ENCODE measurements at places on chromosomes 2 and 18.

- no peak for DNase-seq
These were observed 107.4 kb downstream of the POLR1A start for GRCh38 chr2:85998071-85998991.

- no peak for DNase-seq
These were observed 75.3 kb downstream of the BABAM2 start for GRCh38 chr2:27965841-27966240.

DNA sequence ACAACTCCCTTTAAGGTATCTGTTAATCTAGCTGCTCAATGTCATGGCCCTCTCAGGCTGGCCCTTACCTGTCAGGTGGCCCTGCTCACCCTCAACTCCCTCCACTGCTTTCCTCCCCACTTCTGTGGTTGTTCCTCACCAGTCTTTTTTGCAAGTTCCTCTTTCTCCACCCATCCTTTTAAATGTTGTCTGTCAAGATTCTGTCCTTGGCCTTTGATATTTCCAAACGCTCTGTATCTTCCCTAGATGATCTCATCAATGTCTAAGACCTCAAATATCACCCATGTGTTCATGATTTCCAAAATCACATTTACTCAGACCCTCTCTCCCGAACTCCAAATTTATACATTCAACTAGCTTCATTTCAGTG, 3.5 kb downstream of the PTPN2 start:
- no peak for DNase-seq

GRCh38 chr2:74037379-74037860, 52.7 kb downstream of the TET3 start:
- DNase-seq: no peak

DNA sequence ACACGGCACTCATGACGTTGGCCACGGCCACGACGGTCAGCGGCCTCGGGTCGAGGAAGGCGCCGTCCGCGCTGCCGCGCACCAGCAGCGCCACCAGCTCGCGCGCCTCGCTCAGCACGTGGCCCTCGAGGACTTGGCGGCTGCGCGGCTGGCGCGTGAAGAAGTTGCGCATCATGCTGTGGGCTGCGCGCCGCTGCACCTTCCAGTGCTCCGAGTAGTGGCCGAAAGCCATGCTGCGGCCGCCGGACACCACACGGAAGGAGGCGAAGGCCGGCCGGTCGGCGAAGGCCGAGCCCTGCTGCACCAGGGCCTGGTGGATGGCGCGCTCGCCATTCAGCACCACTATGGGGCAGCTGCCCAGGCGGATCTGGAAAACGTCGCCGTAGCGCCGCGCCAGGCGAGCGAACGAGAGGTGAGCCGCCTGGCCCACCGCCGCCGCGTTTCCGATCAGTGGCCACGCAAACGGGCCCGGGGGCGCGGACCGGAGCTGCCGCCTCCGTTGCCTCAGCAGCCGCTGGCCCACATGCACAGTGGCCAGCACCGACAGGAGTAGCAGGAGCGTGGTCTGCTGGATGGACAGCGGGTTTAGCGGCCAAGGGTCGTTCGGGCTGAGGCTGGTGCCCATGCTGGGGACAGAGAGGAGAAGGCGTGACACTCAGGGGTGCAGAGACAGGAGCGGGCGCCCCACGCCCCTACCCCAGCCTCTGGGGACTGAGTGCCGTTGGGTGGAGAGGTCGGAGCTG, 1.0 kb downstream of the CYP1B1 start:
- no peak for DNase-seq

- DNase-seq: peak; percentile 83
These were observed 34.4 kb downstream of the ITGA6 start for GRCh38 chr2:172461591-172462372.

GRCh38 chr18:13487237-13487636, 239.1 kb downstream of the FAM210A start:
- DNase-seq: no peak

DNA sequence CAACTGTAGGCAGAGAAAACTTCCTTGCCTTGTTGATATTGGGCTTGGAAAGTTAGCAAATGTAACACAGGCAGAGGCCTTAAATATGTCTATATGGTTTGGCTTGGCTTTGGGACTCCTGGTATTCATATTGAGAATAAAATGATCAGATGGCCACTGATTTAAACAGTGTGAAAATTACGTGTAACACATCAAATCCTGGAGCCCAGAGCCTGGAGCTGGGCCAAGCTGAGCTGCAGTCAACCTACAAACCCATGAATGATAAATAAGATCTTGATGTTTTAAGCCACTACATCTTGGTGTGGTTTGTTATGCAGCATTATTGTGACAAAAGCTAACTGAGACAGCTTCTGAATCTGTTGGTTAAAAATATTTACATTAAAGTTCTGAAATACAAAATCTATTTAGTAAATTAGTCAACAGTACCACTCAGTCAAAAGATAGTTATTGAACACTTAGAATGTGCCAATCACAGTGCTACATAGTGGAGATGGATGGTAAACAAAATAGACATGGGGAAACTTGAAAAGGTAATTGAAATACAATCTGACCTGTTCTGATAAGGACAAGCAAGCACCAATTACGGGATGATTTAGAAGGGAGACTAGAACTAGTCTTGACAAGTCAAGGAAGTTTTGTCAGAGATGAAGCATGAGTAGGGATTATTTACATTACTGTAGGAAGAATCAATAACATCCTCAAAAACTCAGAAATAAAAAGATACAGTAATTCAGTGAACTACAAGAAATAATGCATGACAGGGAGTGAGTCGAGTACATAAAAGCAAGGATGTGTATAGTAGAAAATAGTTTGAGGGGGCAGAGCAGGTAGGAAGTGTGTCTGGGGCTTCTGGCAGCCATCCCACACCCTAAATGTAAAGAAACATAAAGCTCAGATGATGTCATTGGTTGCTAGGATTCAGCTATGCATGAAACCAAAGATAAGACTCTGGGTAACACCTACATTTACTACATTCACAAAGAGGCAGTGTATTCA, 157.7 kb downstream of the HNMT start:
- no peak for DNase-seq

GRCh38 chr2:226993171-226993570, 157.3 kb downstream of the RHBDD1 start:
- DNase-seq: no peak

GRCh38 chr2:165192729-165193128, 11.1 kb downstream of the SCN3A start:
- DNase-seq: no peak

GRCh38 chr18:62357079-62357719, 32.1 kb downstream of the TNFRSF11A start:
- DNase-seq: no peak

- no peak for DNase-seq
These were observed 6.0 kb downstream of the POU3F3 start for GRCh38 chr2:104859766-104860450.

DNA sequence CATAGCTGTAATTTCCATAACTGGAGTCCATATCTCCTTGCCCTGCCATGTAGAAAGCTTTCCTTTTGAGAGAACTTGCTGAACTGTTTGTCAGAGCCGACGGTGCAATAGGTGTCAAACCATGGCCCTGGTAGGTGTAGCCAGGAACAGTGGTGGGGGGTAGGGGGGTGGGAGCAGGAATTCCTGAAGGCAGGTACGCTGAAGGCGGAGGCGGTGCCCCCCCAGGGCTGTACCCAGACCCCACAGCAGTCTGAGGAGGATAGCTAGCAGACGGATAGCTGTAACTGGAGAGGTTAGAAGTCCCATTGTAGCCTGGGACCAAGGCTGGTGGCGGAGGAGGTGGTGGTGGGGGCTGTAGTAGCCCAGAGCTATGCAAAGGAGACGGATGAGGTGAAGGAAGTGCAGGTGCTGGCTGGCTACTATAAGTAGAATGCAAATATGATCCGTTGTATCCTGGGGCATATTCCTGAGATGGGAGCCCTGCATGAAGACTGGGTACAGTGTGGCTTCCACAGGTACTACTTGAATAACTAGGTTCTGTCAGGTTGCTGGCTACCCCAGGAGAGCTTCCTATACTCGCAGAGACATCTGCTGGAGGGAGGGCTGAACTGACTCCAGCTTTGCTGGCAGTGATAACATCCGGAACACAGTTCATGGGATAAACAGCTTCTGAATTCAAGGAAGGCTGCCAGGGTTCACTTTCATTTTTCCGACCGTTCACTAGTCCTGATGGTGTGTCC, 124.8 kb downstream of the FIGN start:
- DNase-seq: no peak

DNA sequence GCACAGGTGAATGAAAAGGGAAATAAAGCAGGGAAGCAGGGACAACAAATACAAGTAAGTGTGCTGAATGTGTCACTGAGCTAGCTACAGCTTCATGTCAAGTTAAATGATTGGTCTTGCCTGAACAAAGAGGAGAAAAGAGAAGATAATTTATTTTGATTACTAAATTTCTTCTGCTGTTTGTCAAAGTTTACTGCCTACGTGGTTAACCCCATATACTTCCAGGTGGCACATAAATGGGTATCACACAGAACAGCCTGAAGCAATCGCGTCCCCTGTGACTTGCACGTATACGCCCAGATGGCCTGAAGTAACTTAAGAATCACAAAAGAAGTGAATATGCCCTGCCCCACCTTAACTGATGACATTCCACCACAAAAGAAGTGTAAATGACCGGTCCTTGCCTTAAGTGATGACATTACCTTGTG, 434.2 kb downstream of the LRRTM4 start:
- DNase-seq: no peak

DNA sequence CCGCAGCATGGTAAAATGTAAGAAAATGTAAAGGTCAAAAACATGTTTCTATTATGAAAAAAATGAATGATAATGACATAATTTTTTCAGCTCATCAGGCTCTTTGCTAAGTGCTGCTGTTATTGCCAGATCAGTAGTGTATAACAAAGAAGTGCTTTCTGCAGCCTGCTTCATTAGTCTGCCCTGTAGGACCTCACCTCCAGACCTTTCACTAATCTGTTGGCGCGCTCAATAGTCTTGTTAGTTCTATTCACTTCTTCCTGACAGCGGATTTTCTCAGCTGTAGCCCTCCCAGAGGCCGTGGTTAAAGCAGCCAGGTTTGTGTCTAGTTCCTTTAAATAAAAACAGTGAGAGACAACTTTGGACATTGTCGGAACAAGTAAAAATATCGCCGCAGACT, 97.7 kb downstream of the CDCA7 start:
- DNase-seq: no peak

GRCh38 chr2:160033732-160034392, 28.6 kb downstream of the PLA2R1 start:
- no peak for DNase-seq

GRCh38 chr18:76234676-76235060, 260.4 kb downstream of the ZNF516 start:
- no peak for DNase-seq

- DNase-seq: no peak
These were observed 5.8 kb downstream of the ASIC4 start for GRCh38 chr2:219520079-219520478.

DNA sequence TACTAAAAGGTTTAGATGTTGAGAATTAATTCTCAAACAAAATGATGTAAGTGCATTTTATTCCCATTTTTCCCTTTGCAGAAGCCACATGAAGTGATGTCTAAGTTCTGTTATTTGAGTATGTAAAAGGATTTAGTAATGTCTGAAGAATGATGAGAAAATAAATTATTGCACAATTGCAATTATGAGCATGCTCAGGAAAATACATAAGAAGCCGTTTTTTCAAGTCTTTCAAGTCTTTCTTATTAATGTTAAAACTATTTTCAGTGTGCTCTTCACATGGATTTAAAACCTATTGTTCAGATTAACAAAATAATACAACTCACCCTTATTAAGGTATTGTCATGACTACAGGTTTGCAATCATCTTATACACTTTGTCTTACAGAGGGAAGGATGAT, 331.4 kb upstream of the NETO1 start:
- DNase-seq: no peak

DNA sequence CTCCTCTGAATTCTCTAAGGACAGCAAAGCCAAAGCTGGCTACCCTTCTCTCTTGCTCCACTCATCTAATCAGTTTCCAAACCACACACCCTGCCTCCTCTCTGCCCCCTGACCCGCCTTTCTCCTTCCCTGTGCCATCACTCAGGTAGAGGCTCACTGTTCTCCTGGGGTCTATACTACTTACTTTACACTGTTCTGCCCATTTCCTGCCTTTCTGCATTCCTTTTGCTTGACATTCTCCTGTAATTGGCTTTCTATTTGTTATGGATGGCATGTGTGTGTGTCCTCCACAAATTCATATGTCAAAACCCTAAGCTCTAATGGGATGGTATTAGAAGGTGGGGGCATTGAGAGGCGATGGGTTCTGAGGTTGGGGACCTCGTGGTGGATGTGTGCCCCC, 675.2 kb upstream of the ID2 start:
- DNase-seq: no peak

DNA sequence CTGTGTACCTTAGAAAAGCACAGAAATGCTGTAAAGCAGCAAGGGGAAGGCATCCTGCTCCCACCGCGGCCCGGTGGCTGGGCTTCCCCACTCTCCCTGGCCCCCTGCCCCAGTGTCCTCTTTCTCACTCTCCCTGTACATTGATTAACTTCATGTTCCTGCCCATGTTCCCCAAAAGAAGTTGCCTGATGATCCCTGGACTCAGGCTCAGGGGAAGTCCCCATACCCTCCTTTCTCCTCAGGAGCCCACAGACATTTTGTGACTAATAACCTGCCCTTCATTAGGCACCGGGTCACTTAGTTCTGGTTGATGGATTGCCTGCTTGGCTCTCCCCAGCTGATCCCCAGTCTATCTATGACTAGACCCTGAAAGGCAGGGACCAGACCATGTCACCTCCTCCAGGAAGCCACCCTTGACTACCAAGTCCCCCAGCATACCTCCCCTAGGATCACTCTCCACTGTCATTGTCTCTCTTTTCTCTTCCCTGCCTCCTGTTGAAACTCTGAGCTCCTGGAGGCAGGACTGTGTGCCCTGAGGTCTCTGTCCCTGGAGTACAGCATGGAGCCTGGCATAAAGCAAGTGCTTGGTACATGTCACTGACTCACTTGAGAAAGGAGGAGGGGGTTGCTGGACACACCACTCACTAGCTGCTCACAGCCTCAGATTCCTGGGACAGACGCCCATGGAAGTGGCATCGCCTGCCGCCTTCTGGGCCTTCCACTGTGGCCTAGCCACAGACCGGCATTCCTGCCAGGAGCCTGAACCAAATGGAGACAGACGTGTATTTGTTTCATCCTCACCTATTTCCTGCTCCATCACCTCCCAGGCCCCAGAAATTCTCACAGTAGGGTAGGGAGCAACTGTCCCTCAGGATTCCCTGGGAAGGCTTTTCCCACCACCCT, 13.5 kb downstream of the MALL start:
- no peak for DNase-seq

DNA sequence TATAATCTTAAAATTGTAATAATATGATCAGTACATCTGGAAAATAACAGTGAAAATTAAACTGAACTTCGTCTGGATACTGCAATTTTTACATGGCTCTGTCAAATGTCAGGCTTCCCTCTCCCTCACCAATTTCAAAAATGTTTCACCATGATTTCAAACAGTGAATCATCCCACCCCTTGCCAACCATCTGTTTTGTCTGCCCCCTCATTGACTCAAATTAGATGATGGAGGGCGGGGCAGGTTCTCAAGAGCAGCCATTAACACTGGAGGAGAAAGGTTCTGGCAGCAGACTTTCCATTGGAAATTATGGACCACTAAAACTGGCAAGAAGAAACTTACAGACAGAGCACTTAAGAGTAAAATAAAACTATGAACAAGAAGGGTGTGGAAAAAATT, 1195.7 kb upstream of the ZEB2 start:
- no peak for DNase-seq

- DNase-seq: no peak
These were observed 27.1 kb downstream of the DAPL1 start for GRCh38 chr2:158822193-158822592.

Data from activated naive CD4-positive, alpha-beta T cell treated with anti-CD3 and anti-CD28 coated beads, Interleukin-2, amount 50 U/mL, for 16 hours (primary cell).